ENCODE measurements at places on chromosomes 13 and 19. TPM values are rescaled to one million over a fixed set of nuclear protein-coding genes. Genes with fewer than 3 reads are reported as not detected.

C19orf38 gene
- total RNA-seq, result not detected

CEACAM21 gene
- total RNA-seq, result 14.2 TPM

TDRD3 gene
- total RNA-seq, result 17.8 TPM

TEX26 gene
- not detected for total RNA-seq

CIC gene
- 9.2 TPM for total RNA-seq

METTL21C gene
- not detected for total RNA-seq

CEACAM7 gene
- 1.9 TPM for total RNA-seq

LAIR1 gene
- total RNA-seq, result not detected

CGB1 gene
- not detected for total RNA-seq

TMEM38A gene
- total RNA-seq, result 1.4 TPM

MIR17HG gene
- 12.7 TPM for total RNA-seq

COL4A1 gene
- total RNA-seq, result 1,832 TPM
